T-helper 17 cell (primary cell): ENCODE measurements at places on chromosomes 4 and X. TPM values are rescaled to one million over a fixed set of nuclear protein-coding genes. Genes with fewer than 3 reads are reported as not detected.
A peak's percentile ranks its signal among the peaks of the same experiment; 100 is the strongest.

DNA sequence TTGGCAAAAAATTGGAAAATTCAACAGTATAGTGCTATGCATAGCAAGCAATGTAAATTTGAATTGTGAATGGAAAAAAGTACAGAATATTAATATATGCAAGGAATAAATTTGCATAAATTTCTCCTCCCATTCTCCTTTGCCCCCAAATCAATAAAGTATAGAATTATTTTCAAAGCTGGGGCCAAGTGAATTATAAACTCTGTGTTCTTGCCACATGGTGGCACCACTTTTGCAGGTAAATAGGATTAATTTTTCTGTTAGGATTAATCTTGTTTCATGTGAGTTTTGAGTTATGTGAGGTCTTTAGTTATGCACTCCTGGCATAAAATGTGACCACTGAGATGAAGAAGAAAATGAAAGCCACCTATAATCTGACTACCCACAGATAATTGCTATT is 19.9 kb downstream of the COPS4 start:
- no peak for DNase-seq
- peaks cover 9% of the 10 kb centered on the region for H3K4me1 ChIP-seq

Gene SNCA
- total RNA-seq, result 26.1 TPM

GRCh38 chr4:22778547-22779163 is 85.9 kb downstream of the GBA3 start:
- H3K4me3 ChIP-seq, result no peak overlapping the region
- no peak for DNase-seq
- no peaks in the 10 kb centered on the region for H3K36me3 ChIP-seq

DNA sequence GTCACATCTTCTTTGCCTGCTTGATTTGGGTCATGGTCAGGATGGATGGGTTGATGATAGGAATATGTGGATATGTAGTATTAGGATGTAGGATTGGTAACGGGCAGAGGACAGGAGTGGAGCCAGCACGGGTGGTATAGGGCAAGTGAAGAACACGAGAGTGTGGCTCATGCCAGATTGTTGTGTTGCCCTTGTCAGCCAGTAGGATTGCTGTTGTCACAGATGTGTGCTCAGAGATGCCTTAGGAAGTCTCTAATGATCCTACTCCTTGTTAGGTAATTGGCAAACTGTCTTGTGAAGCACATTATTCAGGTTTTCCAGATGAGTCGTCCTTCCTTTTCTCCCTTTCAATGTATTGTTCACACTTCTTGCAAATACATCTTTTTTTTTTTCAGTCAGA is 5.5 kb downstream of the ATP10D start:
- DNase-seq, result no peak
- peaks cover 2% of the 10 kb centered on the region for H3K36me3 ChIP-seq
- peaks cover 13% of the 10 kb centered on the region for H3K4me1 ChIP-seq
- no peak overlapping the region for H3K4me3 ChIP-seq
- H3K27ac ChIP-seq, result no peak overlapping the region
- no peaks in the 10 kb centered on the region for H3K27me3 ChIP-seq

Gene PHOX2B
- total RNA-seq, result not detected

GRCh38 chr4:183691897-183692296 is 32.8 kb downstream of the TRAPPC11 start:
- no peak overlapping the region for H3K4me3 ChIP-seq
- peaks cover 10% of the 10 kb centered on the region for H3K4me1 ChIP-seq
- peaks cover 17% of the 10 kb centered on the region for H3K36me3 ChIP-seq
- no peak for DNase-seq

GRCh38 chrX:56382278-56382677 is 150.1 kb downstream of the KLF8 start:
- H3K4me3 ChIP-seq, result no peak overlapping the region
- peak overlapping the region; percentile 76 for H3K27ac ChIP-seq
- H3K27me3 ChIP-seq, result no peaks in the 10 kb centered on the region

Gene GPR119
- not detected for total RNA-seq

- H3K36me3 ChIP-seq, result no peaks in the 10 kb centered on the region
- no peak overlapping the region for H3K27ac ChIP-seq
- no peak overlapping the region for H3K4me3 ChIP-seq
- no peaks in the 10 kb centered on the region for H3K27me3 ChIP-seq
Observed at GRCh38 chrX:125093852-125094251, 225.8 kb upstream of the TEX13C start.

GRCh38 chrX:39755143-39756032 is 342.4 kb downstream of the BCOR start:
- no peaks in the 10 kb centered on the region for H3K27me3 ChIP-seq
- H3K4me3 ChIP-seq, result no peak overlapping the region
- no peak overlapping the region for H3K27ac ChIP-seq

Gene UGDH
- total RNA-seq, result 11.3 TPM

DNA sequence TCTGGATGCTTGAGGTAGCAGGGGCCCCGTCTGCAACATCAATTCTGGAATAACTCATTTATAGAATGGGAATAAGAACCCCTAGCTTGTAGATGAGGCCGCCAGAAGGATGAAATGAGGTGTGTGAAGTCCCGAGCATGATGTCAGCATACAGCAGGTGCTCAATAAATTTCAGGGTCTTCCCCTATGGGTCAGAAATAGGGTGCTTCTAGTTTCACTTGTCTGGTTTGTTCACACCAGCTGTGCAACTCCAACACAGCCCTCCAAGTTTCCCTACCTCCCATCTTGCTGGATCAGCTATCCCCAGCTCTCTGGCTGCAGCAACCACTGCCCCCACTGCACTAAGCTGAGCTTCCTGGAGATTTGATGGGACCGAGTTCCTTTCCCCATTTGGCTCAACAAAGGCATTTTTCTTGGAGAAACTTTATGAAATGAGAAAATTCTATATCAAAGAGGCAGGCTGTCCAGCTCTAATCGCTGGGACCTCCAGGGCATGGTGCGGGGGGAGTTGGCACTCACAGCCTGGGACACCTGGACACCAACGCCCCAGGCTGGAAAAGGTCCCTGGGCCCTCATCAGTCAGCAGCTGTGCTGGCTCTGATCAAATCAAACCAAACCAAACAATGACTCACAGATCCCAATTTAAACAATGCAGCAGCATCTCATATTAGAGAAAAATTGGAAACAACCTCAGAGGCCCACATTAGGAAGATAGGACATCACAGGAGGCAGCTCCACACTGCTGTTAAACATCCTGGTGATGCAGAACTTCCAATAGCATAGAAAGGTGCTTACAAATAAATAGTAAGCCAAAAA is 13.3 kb downstream of the SLC2A9 start:
- H3K27ac ChIP-seq, result no peak overlapping the region
- H3K4me1 ChIP-seq, result peaks cover 3% of the 10 kb centered on the region
- peaks cover 13% of the 10 kb centered on the region for H3K27me3 ChIP-seq
- no peak for DNase-seq

DNA sequence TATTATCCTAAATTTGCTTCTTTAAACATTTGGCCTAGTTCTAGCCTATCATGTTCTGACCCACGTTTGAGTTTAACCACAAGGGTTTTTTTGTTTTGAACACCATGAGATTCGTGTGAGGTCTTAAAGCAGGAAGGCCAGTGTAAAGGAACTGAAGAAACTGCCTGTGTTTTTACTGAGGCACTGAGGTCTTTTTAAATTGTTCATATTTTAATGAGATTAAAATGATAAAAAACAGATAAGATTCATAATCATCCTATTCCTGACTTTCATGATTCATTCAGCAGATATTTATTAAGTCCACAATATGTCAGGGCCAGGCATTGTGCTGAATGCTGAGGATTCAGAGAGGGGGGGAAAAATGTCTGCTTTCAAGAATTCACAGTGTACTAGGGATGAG is 3.2 kb downstream of the RPS6KA3 start:
- peaks cover 18% of the 10 kb centered on the region for H3K4me1 ChIP-seq
- H3K4me3 ChIP-seq, result peak overlapping the region; percentile 76
- H3K27ac ChIP-seq, result peak overlapping the region; percentile 97
- no peak for DNase-seq
- H3K27me3 ChIP-seq, result no peaks in the 10 kb centered on the region

Gene TLL1
- total RNA-seq, result not detected

DNA sequence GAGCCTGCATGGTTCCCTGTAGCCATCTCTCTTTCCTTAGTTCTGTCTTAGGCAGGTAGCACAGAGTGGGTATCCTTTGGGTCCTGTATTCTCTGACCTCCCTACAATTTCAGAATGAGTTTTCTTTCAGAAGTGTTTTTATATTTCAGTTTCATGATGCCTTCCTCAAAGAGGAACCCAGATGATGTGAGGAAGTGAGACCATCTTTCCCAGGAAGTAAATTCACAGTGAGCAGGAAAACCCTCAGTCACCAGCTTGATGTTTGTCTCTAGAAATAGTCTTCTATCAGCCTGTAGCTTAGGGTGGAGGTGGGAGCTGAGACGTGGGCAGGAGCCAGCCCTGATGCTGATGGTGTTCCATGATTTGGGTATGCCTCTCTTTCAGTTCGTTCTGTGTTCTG is 16.9 kb downstream of the PLAC1 start:
- H3K27me3 ChIP-seq, result peaks cover 16% of the 10 kb centered on the region
- no peaks in the 10 kb centered on the region for H3K36me3 ChIP-seq
- no peaks in the 10 kb centered on the region for H3K4me1 ChIP-seq
- H3K27ac ChIP-seq, result no peak overlapping the region
- no peak overlapping the region for H3K4me3 ChIP-seq
